ENCODE measurements at places on chromosomes 3 and 15. TPM values are rescaled to one million over a fixed set of nuclear protein-coding genes. Genes with fewer than 3 reads are reported as not detected.
A peak's percentile ranks its signal among the peaks of the same experiment; 100 is the strongest.

GRCh38 chr15:77821188-77821958 is 188.7 kb upstream of the LINGO1 start:
- no peak overlapping the region for H3K27ac ChIP-seq
- H3K4me1 ChIP-seq: no peaks in the 10 kb centered on the region
- no peak overlapping the region for H3K4me3 ChIP-seq
- peak; percentile 50 for DNase-seq
- H3K36me3 ChIP-seq: no peaks in the 10 kb centered on the region
- H3K27me3 ChIP-seq: peaks cover 57% of the 10 kb centered on the region

DNA sequence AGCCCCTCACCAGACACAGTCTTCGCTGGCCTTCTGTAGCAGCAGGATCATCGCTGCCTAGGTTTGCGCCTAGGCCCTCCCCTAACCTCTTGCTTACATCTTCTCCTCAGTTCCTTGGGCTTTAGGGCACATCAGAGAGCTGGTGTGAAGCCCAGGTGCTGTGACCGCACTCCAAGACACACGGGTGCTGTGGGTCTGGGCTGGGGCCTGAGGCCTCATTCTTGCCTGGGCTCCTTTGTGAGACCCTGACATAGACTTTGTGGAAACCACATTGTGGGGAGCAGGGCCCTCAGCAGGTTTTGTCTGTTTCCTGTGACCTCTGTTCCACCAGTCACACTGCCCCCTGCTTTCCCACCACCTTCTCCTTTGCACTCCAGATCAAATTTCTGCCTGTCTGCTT is 8.0 kb downstream of the AMIGO3 start:
- no peak overlapping the region for H3K4me3 ChIP-seq
- no peaks in the 10 kb centered on the region for H3K27me3 ChIP-seq
- H3K27ac ChIP-seq: no peak overlapping the region
- DNase-seq: no peak
- H3K36me3 ChIP-seq: no peaks in the 10 kb centered on the region
- H3K4me1 ChIP-seq: no peaks in the 10 kb centered on the region

GRCh38 chr3:38154625-38155255 is 10.6 kb upstream of the OXSR1 start:
- no peaks in the 10 kb centered on the region for H3K27me3 ChIP-seq
- no peak for DNase-seq
- no peak overlapping the region for H3K27ac ChIP-seq

- peak within 1 kb of the TSS; percentile 28 for H3K27ac ChIP-seq
- H3K27me3 ChIP-seq: peaks cover 18% of the 10 kb centered on the region
- peaks cover 8% of the 10 kb centered on the region for H3K4me1 ChIP-seq
- DNase-seq: no peak
- H3K36me3 ChIP-seq: no peaks in the 10 kb centered on the region
Observed at GRCh38 chr3:127628788-127629466, at the start of gene PODXL2. Gene PODXL2, plus strand, starts transcription at chr3:127629185. Its CDS starts 35 bp downstream, at chr3:127629220.

GRCh38 chr15:57500979-57501576 is 90.6 kb upstream of the MYZAP start:
- no peaks in the 10 kb centered on the region for H3K4me1 ChIP-seq
- H3K27ac ChIP-seq: no peak overlapping the region
- no peak overlapping the region for H3K4me3 ChIP-seq
- no peaks in the 10 kb centered on the region for H3K36me3 ChIP-seq
- no peaks in the 10 kb centered on the region for H3K27me3 ChIP-seq
- no peak for DNase-seq

DNA sequence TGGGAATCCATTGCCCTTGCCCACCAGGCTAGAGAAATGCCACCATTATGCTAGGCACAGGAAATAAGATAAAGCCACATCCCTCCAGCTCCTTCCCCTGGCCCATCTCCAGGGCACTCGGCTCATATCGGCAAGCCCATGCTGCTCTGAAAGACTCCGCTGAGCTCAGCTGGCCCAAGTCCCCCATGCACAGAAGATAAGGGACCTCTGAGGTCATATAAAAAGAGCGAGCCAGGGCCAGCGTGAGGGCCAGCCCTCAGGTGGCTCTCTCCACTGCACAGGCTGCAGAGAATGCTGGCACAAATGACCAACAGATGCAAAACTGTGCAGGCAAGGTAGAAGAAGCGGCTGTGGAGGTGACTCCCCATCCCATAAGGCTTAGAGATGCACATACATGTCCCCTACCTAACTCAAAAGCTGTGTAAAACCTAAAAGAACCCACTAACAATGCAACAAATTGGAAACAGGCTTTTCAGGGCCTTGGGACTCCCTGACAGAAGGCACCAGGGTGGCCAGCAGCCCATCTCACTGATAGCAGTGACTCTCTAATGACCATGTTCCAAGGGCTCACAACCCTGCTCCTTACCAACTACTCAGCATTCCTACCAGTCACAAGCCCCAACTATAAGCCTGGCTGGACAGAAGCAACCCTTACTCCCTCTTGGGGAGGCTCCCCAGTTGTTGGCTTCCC is 3.0 kb downstream of the RAB6B start:
- no peaks in the 10 kb centered on the region for H3K36me3 ChIP-seq
- H3K27ac ChIP-seq: no peak overlapping the region
- H3K4me1 ChIP-seq: peaks cover 22% of the 10 kb centered on the region
- no peak overlapping the region for H3K4me3 ChIP-seq
- peaks cover 8% of the 10 kb centered on the region for H3K27me3 ChIP-seq

- no peaks in the 10 kb centered on the region for H3K36me3 ChIP-seq
- no peaks in the 10 kb centered on the region for H3K27me3 ChIP-seq
- H3K27ac ChIP-seq: peak overlapping the region; percentile 1
- no peak for DNase-seq
- H3K4me3 ChIP-seq: peak overlapping the region; percentile 21
- H3K4me1 ChIP-seq: peaks cover 13% of the 10 kb centered on the region
Observed at GRCh38 chr3:23129117-23129516, 74.0 kb upstream of the UBE2E2 start.

DNA sequence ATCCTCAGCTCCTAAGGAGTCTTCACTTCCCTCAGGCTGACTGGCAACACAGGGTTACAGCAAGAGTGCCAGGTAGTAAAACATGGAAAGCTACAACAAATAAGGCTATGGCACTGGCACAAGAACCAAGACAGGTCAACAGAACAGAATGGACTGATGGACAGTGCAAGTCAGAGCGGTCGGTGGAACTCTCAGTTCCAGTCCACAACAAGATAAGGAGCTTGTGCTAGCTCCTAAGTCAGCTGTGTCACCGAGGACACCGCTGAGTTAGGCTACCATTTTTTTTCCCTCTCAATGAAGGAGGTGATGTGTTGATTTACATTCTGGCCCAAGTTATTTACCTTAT is 55.9 kb upstream of the LIMD1 start:
- H3K4me1 ChIP-seq: no peaks in the 10 kb centered on the region
- no peak for DNase-seq
- no peaks in the 10 kb centered on the region for H3K27me3 ChIP-seq
- no peak overlapping the region for H3K4me3 ChIP-seq

DNA sequence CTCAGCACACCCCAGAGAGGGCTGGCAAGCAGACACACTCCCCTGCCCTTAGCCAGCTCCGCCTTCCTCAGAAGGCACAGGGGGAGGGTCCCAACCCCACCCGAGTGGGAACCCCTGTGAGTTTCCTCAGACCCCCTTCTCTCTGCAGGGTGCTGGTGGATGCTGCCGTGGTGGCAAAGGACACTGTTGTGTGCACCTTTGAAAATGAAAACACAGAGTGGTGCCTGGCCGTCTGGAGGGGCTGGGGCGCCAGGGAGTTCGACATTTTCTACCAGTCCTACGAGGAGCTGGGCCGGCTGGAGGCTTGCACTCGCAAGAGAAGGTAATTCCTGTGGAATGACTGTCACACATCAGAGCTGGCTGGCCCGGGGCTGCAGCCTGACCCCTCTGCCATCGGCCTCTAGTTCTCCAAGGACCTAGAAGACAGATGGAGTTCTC is 149.4 kb downstream of the LRRK1 start:
- H3K4me3 ChIP-seq: no peak overlapping the region
- H3K27me3 ChIP-seq: no peaks in the 10 kb centered on the region
- H3K4me1 ChIP-seq: peaks cover 76% of the 10 kb centered on the region

GRCh38 chr3:156682501-156682900 is 8.1 kb downstream of the TIPARP start:
- H3K4me1 ChIP-seq: peaks cover 99% of the 10 kb centered on the region
- peaks cover 26% of the 10 kb centered on the region for H3K36me3 ChIP-seq
- no peak overlapping the region for H3K27ac ChIP-seq
- H3K27me3 ChIP-seq: no peaks in the 10 kb centered on the region
- DNase-seq: no peak
- H3K4me3 ChIP-seq: no peak overlapping the region

- H3K27me3 ChIP-seq: no peaks in the 10 kb centered on the region
- H3K4me3 ChIP-seq: no peak overlapping the region
- no peak overlapping the region for H3K27ac ChIP-seq
- no peak for DNase-seq
- no peaks in the 10 kb centered on the region for H3K36me3 ChIP-seq
- H3K4me1 ChIP-seq: no peaks in the 10 kb centered on the region
Observed at GRCh38 chr15:44069489-44069888, 125.6 kb downstream of the FRMD5 start.

VILL gene
- 14.4 TPM for total RNA-seq

QRICH1 gene
- 93.9 TPM for total RNA-seq

TAGLN3 gene
- total RNA-seq: not detected

PTX3 gene
- total RNA-seq: 118 TPM

ANKRD63 gene
- not detected for total RNA-seq

EFL1 gene
- total RNA-seq: 15.1 TPM

Measured in tibial nerve (tissue), 4 donors.